ENCODE measurements at places on chromosomes 2 and 18. TPM values are rescaled to one million over a fixed set of nuclear protein-coding genes. Genes with fewer than 3 reads are reported as not detected.

The CSRNP3 gene
- total RNA-seq = 0.66 TPM

The IMMT gene
- total RNA-seq = 37.5 TPM

The WNT10A gene
- total RNA-seq = not detected

The TMEM185B gene
- 25.2 TPM for total RNA-seq

The TNFRSF11A gene
- total RNA-seq = 0.66 TPM

The CNTNAP5 gene
- total RNA-seq = not detected

The POLE4 gene
- 26.3 TPM for total RNA-seq

The ABHD1 gene
- total RNA-seq = 0.26 TPM

The TUBA3E gene
- total RNA-seq = not detected

The CXCR2 gene
- not detected for total RNA-seq
